ENCODE measurements at places on chromosomes 2 and 18.

GRCh38 chr2:80300954-80301353 lies 3.6 kb downstream of the LRRTM1 start:
- no peak for DNase-seq

- DNase-seq: no peak
These were observed 12.6 kb downstream of the FN1 start for GRCh38 chr2:215423234-215423633.

DNA sequence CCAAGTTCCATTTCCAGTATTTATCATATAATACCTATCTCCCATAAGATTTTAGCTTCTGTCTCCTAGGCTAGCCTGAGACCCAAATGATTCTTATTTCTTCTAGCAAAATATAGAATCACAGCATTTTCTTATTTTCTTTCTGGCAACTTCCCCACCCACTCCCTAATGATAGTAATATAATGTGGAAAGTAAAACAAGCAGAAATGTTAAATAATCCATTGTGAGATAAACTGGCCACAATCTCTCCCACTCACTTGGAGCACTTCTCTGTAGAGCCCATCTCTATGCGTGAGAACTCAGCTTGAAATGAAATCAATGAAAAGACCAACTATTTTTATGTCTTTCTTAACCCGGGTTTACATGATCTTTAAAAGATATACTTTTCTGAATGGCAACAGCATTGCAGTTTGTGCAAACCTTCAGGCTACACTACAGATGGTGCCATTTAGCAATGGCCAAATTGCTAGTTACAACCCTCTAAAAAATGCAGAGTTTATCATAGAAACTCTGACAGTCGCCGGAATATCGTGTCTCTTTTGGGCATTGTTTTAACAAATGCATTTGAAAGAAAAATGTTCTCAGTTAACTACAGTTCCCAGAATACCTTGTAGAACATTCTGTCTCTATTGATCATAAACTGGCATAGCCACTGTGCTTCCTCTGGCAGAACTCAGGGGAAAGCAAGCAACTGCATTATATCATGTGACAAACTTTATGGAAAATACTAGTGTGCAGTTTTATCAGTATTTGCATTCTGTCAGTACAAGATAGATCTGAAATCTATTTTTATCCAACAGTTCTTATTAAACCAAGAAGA lies 1407.4 kb upstream of the ZEB2 start:
- no peak for DNase-seq

DNA sequence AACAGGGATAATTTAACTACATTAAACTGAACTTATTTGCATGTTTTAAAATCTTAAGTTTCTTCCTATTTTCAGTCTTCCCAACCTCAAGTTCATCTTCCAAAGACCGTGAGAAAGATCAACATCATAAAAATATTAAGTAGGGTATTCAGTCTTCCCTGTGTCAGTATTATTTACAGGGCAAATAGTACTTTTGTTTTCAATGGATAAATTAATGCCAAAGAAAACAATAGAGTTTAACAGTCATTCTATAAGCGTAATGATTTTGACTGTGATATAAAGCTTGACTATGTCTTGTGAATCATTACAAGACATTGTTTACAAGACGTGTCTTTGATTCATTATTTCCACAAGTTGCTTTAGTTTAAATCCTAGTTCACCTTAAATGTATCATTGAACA lies 48.0 kb upstream of the NRXN1 start:
- no peak for DNase-seq

GRCh38 chr2:64789466-64790320 lies 136.0 kb upstream of the SERTAD2 start:
- DNase-seq: peak; percentile 54

GRCh38 chr2:165893556-165893955 lies 60.0 kb downstream of the TTC21B start:
- DNase-seq: no peak

DNA sequence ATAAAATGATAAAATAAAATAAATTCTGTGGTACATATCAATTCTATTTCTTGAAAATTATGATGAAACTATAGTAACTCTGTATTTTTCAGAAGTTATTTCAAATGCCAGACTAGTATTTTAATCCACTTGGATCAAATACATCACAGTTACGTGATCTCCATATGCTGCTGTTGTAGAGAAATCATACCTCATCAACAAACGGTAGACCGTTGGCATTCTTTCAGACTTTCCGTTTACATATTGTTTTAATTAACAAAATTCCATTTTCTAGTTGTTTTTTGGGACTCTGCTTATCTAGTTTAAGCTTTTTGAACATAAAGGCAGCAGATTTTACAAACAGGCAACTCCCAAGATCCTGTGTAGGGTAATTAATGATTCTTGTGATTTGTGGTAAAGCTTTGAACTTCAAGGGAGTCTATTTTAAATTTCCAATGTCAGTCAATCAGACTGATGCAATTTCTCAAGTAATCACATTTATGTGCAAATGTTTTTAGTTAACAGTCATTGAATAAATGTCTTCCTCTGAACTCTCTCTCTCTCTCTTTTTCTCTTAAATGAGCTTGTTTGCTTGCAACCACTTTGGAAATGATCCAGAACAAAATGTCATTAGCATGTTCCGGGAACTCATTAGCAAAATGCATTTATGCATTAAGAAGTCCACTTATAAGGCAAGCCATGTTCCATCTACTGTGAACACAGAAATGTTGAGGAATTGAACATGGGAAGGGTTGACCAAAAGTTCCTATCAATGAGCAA lies 31.8 kb downstream of the NYAP2 start:
- no peak for DNase-seq

GRCh38 chr2:17460371-17461086 lies 57.7 kb downstream of the RAD51AP2 start:
- DNase-seq: no peak

DNA sequence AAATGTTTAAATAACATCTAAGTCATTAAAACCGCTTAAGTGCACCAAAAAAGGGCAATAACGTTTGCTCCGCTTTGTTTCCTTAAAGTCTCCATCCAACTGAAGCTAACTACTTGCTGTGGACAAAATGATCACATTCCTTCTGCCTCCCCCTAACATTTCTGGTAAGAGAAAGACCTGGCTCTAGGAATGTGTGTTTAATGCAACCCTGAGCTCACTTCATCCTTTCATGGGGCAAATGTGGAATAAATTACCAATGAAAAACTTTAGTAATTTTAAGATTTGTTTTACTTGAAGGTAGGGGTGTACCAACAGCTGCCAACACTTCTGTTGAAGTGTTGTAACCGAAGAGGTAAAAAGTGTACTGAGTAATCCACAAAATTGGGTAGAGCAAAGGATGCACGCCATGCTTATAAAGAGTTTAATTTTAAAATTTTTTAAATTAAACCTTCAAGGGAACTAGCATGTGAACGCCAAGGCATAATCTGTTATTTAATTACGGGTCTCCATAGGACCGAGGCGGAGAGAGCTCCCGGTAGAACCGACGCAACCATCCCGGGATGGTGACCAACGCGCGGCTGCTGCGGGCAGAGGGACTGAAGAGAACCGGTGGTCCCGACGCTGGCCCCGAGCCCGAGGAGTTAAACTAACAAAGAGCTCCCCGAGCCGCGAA lies 1.1 kb downstream of the HNRNPLL start:
- DNase-seq: no peak

GRCh38 chr2:135798762-135799161 lies 38.2 kb downstream of the LCT start:
- DNase-seq: no peak

DNA sequence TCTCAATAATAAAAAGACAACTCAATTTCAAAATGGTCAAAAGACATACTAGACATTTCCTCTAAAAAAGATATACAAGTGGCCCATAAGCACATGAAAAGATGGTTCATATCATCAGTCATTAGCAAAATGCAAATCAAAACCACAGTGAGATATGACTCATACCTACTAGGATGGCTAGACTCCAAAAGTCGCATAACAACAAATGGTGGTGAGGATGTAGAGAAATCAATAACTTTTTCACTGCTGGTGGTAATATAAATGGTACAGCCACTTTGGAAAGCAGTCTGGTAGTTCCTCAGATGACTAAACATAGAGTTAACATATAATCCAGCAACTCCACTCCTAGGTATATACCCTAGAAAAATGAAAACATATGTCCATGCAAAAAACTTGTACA lies 242.3 kb upstream of the NOL4 start:
- no peak for DNase-seq

- no peak for DNase-seq
These were observed 241.2 kb downstream of the CYP26B1 start for GRCh38 chr2:71906357-71906973.

DNA sequence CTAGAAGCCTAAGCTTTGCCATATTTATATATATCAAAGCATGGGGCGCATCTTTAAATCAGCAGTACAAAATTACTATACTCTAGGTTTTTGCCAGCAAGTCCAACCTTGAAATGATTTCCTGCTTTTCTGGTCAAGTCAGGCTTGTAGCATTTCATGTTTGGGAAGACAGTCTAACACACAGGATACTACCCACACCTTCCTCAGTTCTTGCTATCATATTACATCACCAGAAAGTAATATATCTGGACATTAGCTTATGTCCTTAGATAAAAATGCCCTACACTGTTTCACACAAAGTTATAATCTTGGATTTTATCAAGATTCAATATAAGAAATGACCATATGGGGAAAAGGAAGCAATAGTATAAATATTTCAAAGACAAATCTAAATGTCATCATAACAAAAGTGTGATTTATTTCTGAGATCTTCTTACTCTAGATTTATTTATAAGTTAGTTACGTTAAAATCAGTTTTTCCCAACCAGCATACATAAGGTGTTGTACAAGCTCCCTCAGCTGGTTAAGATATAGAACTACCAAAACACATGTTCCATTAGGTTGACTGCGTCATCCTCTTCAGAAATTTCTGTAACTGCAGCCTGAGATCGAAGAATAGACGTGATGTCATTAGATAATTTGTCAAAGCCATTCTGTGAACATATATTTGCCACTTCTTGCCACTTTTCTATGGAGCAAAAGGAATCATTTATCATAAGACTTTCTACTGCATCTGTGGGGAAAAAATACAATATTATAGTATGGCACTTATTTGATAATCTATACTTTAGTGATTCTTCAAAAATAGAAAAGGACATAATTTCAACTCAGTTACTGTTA lies 56.6 kb downstream of the CLHC1 start:
- DNase-seq: no peak

GRCh38 chr2:240326886-240327285 lies 108.6 kb upstream of the GPC1 start:
- peak; percentile 22 for DNase-seq

GRCh38 chr2:30765876-30766470 lies 41.3 kb downstream of the CAPN13 start:
- DNase-seq: no peak

DNA sequence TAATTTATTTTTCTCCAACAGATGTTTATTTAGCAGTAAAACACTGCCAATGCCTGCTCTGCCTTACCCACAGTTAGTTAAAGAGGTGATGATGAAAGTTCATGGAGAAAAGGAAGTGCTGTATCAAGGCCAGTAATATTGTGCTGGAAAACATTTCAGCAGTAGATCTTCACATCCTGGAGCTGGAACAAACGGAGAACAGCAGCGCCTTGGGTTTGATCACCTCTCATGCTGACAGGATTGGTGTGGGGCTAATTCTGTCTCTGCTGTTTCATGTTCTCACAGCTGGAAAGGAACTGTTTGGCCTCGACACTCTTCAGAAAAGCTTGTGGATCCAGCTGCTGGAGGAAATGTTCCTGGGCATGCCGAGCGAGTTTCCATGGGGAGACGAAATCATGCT lies 61.5 kb upstream of the RPE start:
- no peak for DNase-seq

DNA sequence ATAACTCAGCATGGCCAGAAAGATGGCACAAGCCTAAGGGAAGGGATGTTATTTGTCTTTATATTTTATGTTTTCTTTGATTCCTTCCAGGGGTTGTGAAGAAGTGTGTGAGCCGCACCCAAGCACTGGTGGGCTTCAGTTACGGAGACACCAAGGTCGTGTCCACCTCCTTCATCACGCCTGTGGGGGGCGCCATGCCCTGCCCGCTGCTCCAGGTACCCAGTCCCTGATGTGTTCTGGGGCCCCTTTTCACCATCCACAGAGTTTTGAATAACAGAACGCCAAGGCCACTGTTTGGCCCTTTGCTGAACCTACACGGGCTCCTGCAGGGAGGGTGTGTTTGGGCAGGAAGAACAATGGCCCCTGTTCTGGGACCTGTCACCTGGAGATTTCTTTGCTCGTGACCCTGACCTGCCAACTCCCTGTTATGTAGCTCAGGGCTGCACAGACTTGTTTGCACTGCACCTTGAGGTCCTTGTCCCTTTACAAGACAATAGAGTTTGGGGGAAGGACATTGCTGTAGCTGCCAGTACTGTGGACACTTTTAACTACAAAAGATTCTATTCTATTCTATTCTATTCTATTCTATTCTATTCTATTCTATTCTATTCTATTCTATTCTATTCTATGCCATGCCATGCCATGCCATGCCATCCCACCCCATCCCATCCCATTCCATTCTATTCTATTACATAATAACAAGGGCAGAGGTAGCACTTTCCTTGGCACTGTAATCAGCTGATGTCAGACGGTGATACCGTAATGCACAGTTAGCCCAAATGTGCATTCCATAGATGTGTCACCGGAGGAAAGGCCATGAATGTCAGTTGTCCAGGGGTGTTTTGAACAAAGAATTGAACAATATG lies 48.2 kb upstream of the CNGA3 start:
- DNase-seq: no peak

- no peak for DNase-seq
These were observed 188.8 kb downstream of the ACKR3 start for GRCh38 chr2:236758406-236758805.

GRCh38 chr2:238421695-238422035 lies 5.1 kb upstream of the ASB1 start:
- no peak for DNase-seq

GRCh38 chr18:35573531-35573930 lies 8.0 kb upstream of the GALNT1 start:
- DNase-seq: no peak

- no peak for DNase-seq
These were observed 223.0 kb downstream of the RND3 start for GRCh38 chr2:150264442-150264841.

DNA sequence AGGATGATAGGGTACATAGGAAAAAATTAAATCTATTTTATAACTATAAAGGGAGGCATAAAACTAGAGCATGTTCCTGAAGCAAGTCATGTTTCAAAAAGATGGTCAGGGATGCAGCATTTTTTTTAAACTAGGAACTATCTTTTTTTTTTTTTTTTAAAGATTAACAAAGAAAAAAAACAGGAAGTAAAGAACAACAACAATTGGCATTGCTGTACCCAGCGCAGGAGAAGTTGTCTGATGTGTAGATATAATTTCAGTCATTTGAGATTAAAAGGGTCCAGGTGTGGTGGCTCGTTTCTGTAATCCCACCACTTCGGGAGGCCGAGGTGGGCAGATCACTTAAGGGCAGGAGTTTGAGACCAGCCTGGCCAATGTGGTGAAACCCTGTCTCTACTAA lies 41.5 kb downstream of the PMAIP1 start:
- DNase-seq: no peak

DNA sequence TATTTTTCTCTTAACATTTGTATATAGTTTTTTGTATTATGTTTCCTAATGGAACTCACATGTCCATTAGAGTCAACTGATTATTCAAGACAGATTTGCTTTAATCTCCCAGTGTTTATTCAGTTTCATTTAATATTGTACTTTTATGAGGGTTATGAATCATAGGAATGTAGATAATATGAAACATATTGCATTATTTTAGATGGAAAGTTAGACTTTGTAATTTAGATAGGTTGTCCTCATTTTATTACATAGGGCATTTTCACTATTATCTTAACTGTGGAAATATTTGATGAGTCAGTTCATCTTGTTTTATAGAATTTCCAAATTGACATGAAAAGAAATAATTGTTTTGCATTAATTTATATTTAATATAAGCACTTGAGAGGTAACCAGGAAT lies 240.8 kb downstream of the PLCL1 start:
- DNase-seq: no peak

- DNase-seq: peak; percentile 62
These were observed 208.4 kb upstream of the COL3A1 start for GRCh38 chr2:188765522-188766470.

Data from islet precursor cell (in vitro differentiated cells).